SK-N-SH (cell line): ENCODE measurements at places on chromosomes 7 and 10. TPM values are rescaled to one million over a fixed set of nuclear protein-coding genes. Genes with fewer than 3 reads are reported as not detected.

The FZD1 gene
- polyA plus RNA-seq = 3.3 and 3.8 TPM in 2 replicates

The CLEC2L gene
- not detected in 2 replicates for polyA plus RNA-seq

The VTI1A gene
- 8.3 and 12.4 TPM in 2 replicates for polyA plus RNA-seq

The PTER gene
- not detected in 2 replicates for polyA plus RNA-seq

The ANKRD30A gene
- polyA plus RNA-seq = not detected in 2 replicates

The ITGA8 gene
- polyA plus RNA-seq = not detected in 2 replicates

The FGFR2 gene
- polyA plus RNA-seq = 0.02 TPM in 1 of 2 replicates, not detected in the other

The CLCN1 gene
- polyA plus RNA-seq = 0.10 and 0.12 TPM in 2 replicates

The SPDYE8 gene
- not detected in 2 replicates for polyA plus RNA-seq

The PRRT4 gene
- polyA plus RNA-seq = 1.5 and 3.4 TPM in 2 replicates

The CDNF gene
- 1.0 and 1.2 TPM in 2 replicates for polyA plus RNA-seq

The HERPUD2 gene
- polyA plus RNA-seq = 39.2 and 48.3 TPM in 2 replicates

The TUBB8 gene
- 0.06 and 0.13 TPM in 2 replicates for polyA plus RNA-seq

The C7orf57 gene
- 0.41 and 0.71 TPM in 2 replicates for polyA plus RNA-seq

The SLC18A3 gene
- polyA plus RNA-seq = 1.7 TPM in 2 replicates

The OR6V1 gene
- polyA plus RNA-seq = not detected in 2 replicates

The DNAH11 gene
- polyA plus RNA-seq = 0.77 and 1.2 TPM in 2 replicates

The CYP2C19 gene
- not detected in 2 replicates for polyA plus RNA-seq

The SLC26A3 gene
- not detected in 2 replicates for polyA plus RNA-seq

The STK31 gene
- polyA plus RNA-seq = 0.02 and 0.05 TPM in 2 replicates

The POLD2 gene
- 163 and 194 TPM in 2 replicates for polyA plus RNA-seq

The TBX20 gene
- polyA plus RNA-seq = 1.0 and 1.5 TPM in 2 replicates

The TRPV5 gene
- polyA plus RNA-seq = not detected in 2 replicates

The AKR1E2 gene
- 5.8 and 6.9 TPM in 2 replicates for polyA plus RNA-seq

The DPY19L1 gene
- 27.7 and 36.1 TPM in 2 replicates for polyA plus RNA-seq

The VPS50 gene
- polyA plus RNA-seq = 9.1 and 12.4 TPM in 2 replicates

The PDE1C gene
- polyA plus RNA-seq = 4.6 and 7.3 TPM in 2 replicates

The NRCAM gene
- polyA plus RNA-seq = 1.1 and 5.1 TPM in 2 replicates

The TEX47 gene
- not detected in 2 replicates for polyA plus RNA-seq

The PAX4 gene
- polyA plus RNA-seq = not detected in 2 replicates

The FLNC gene
- polyA plus RNA-seq = 22.5 and 43.7 TPM in 2 replicates

The SPDYE5 gene
- 0.03 TPM in 1 of 2 replicates, not detected in the other for polyA plus RNA-seq

The PHKG1 gene
- 0.91 and 2.5 TPM in 2 replicates for polyA plus RNA-seq

The FAM25C gene
- not detected in 2 replicates for polyA plus RNA-seq

The SP4 gene
- 1.1 and 1.5 TPM in 2 replicates for polyA plus RNA-seq

The DAGLB gene
- 24.1 and 27.4 TPM in 2 replicates for polyA plus RNA-seq

The WIPF3 gene
- polyA plus RNA-seq = 0.02 TPM in 2 replicates

The DRGX gene
- 0.11 TPM in 1 of 2 replicates, not detected in the other for polyA plus RNA-seq

The PGAM2 gene
- polyA plus RNA-seq = 0.79 and 1.5 TPM in 2 replicates

The ZNF277 gene
- 11.5 and 12.9 TPM in 2 replicates for polyA plus RNA-seq

The NEUROG3 gene
- polyA plus RNA-seq = not detected in 2 replicates

The STRIP2 gene
- polyA plus RNA-seq = 4.9 and 6.9 TPM in 2 replicates

The UTF1 gene
- polyA plus RNA-seq = not detected in 2 replicates

The MCM10 gene
- polyA plus RNA-seq = 5.1 and 5.5 TPM in 2 replicates

The TRIM4 gene
- polyA plus RNA-seq = 6.6 and 7.6 TPM in 2 replicates

The AKR1C4 gene
- not detected in 2 replicates for polyA plus RNA-seq

The ECHS1 gene
- polyA plus RNA-seq = 72.1 and 97.8 TPM in 2 replicates

The PILRA gene
- polyA plus RNA-seq = 0.89 and 0.99 TPM in 2 replicates

The COL1A2 gene
- 4.5 and 11.4 TPM in 2 replicates for polyA plus RNA-seq

The MYO1G gene
- polyA plus RNA-seq = 0.05 and 0.10 TPM in 2 replicates

The IRF5 gene
- polyA plus RNA-seq = 0.62 and 1.0 TPM in 2 replicates

The TMEM72 gene
- polyA plus RNA-seq = not detected in 2 replicates

The SHH gene
- not detected in 2 replicates for polyA plus RNA-seq

The FAM20C gene
- 6.8 and 12.7 TPM in 2 replicates for polyA plus RNA-seq

The SNX10 gene
- 0.02 and 0.13 TPM in 2 replicates for polyA plus RNA-seq

The MAP3K8 gene
- 3.7 and 6.0 TPM in 2 replicates for polyA plus RNA-seq

The MBLAC1 gene
- polyA plus RNA-seq = 2.5 and 4.4 TPM in 2 replicates

The CTTNBP2 gene
- polyA plus RNA-seq = not detected in 2 replicates
